ENCODE measurements at places on chromosomes 5 and 9. TPM values are rescaled to one million over a fixed set of nuclear protein-coding genes. Genes with fewer than 3 reads are reported as not detected.

GRCh38 chr5:150574818-150575547 is 65.5 kb upstream of the SYNPO start:
- no peak for DNase-seq

GRCh38 chr5:137310051-137310730 is 188.9 kb downstream of the SPOCK1 start:
- DNase-seq: peak; percentile 22

FOXE1 gene
- total RNA-seq: 0.45 TPM

ITGA1 gene
- total RNA-seq: 12.0 TPM
